ENCODE measurements at places on chromosomes 1 and 21.
A peak's percentile ranks its signal among the peaks of the same experiment; 100 is the strongest.

GRCh38 chr1:42735477-42736105 is 4.4 kb downstream of the CLDN19 start:
- DNase-seq, result no peak

DNA sequence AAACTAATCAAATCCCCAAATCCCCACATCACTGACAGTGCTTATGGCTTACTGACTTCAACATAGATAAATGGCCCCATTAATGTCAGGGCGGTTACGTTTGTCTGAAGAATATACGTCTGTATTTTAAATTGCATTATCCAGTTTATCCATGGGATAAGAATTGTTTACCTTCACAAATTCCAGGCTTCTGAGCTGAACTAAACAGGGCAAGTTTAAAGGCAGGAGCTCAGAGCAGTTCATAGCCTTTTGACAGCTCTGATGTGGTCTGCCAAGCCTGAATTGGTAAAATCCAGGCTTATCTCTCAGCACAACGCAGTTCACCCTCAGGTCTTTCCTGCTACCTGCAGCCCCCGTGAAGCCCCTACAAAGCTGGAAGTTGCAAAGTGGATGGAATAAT is 79.5 kb upstream of the GREM2 start:
- no peak for DNase-seq

DNA sequence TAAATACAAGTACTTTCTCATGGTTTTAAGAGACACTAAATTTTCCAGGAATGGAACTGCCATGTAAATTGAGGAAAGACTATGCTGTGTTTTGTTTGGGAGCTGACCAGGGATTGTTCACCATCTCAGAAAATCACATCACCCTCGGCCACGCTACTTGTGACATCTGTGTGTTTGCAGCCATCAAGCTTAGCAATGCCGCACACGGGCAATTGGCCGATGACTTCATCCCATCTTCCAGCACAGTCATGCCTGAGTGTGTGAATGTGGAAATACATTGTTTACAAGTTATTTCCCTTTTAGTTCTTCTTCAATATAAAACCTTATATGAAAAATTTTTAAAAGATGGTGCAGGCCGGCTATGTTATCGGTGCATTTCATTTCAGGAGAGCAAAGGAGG is 121.6 kb downstream of the GLIS1 start:
- peak; percentile 51 for DNase-seq

GRCh38 chr1:43842175-43842498 is 91.5 kb upstream of the ARTN start:
- no peak for DNase-seq

- DNase-seq, result no peak
Observed at GRCh38 chr1:63322944-63323864, 837 bp downstream of the FOXD3 start.

- DNase-seq, result peak; percentile 20
Observed at GRCh38 chr1:215878128-215878527, 311.0 kb downstream of the KCTD3 start.

- no peak for DNase-seq
Observed at GRCh38 chr1:18944810-18945209, 11.7 kb downstream of the IFFO2 start.

GRCh38 chr1:34794001-34794789 is 1.4 kb downstream of the GJA4 start:
- no peak for DNase-seq

DNA sequence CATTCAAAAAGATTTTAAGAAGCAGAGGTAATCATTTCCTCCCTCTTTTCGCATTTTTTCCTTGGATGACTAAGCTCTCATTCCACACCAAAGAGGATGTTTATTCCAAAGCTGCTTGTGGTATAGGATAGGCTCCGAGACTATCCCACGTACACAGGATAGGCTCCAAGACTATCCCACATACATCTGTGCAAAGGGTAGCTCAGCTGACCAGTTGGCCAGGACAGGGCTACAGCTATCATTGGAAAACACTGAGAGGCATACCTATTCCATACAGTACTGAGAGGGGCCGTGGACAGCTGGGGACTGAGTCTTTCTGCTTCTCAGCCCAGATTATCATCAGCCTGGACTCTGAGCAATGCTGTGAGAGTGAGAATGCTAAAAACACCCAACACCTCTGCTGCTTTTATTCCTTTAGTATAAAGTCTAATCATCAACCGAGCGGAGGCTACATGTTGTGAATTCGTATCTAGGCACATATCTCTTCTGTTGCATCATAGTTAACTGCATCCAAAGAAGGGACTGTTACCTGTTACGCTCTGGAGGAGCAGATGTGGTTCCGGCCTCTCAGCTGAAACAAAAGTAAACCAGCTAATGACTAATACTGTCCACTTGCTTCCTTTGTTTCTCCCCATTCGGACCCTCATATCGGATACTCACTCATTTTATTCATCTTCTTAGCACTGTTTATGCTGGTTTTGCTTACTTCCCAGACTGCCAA is 141.0 kb downstream of the TNFSF18 start:
- peak; percentile 91 for DNase-seq

DNA sequence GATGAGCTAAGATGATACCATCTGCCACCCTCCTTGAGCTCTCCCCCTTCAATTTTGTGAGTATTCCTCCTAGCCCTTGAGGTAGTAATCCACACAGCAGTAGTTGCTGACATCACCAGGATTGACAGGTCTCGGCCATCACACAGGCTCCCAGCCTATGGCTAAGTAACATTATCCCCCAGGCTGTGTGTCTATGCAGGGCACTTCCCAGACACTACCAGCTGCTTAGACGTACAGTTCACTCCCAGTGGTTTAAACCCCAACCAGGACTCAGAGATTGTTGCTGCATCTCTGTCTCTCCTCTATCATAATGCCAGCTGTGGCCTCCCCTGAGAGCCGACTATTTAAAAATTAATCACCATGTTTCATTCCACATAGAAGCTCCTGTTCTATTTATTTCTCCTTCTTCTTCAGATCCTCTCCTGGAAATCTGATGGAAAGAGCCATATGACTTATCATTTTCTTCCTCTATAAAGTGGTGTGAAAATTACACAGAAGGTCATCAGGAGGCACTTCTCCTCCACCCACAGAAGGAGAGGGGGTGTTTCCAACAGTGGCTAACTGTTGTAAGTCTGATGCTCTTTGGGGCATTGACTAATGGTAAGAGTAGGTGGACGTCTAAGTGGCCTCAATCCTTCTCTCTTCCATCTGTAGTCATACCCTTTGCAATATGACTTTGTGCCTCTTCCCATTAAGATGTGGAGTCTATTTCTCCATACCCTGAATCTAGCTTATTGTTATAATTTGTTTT is 396.3 kb downstream of the SETD4 start:
- no peak for DNase-seq

- peak; percentile 73 for DNase-seq
Observed at GRCh38 chr1:15760520-15761211, 2.1 kb downstream of the FBLIM1 start.

GRCh38 chr1:94578856-94579255 is 37.3 kb upstream of the F3 start:
- DNase-seq, result peak; percentile 48

- DNase-seq, result no peak
Observed at GRCh38 chr1:200640373-200640962, 19.9 kb upstream of the KIF14 start.

DNA sequence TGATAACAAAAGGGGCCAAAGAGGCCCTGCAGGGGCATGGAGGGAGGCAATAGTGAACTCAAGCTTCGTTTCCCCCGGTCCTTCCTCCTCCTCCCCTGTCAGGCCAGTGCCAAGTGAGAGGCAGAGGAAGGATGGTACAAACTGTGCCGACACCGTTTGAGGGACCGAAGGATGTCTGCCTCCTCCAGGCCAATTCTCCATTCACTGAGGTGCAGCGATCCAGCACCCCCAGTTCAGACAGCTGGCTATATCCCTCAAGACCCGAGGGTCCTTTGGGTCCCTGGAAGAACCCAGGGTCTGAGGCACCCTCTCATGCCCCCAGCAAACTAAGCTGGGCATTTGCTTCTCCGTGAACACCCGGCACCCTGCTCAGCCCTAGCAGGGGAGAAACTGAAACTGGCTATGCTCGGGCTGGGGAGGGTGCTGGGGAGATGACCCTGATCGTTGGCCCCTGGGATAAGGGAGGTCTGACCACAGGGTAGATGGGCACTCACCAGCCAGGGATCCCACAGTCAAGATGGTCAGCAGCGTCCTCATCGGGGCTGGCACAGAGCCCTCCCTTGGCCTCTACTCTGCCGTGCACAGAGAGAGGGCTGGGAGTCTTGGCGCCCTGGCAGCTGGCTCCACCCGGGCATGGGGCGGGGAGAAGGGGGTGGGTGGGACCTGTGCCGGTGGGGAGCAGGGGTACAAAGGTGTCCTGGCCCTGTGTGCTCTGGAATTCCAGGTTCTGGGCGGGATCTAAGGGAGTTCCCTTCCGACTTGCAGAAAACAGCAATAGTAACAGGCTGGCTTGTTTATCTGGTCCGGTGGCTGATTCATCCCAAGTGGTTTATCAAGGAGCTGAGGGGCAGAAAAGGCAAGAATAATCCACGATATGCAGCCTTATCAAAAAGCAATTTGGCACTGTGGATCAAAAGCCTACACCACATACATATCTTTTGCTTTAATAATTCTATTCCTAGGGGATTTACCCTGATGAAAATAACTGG is at the start of gene IL22RA1:
Gene IL22RA1 (minus strand): TSS at position 595 of the 989 bp plus-strand sequence. CDS start 58 bp downstream, at position 537.
- DNase-seq, result no peak

GRCh38 chr1:230401101-230401500 is 25.0 kb downstream of the PGBD5 start:
- no peak for DNase-seq

DNA sequence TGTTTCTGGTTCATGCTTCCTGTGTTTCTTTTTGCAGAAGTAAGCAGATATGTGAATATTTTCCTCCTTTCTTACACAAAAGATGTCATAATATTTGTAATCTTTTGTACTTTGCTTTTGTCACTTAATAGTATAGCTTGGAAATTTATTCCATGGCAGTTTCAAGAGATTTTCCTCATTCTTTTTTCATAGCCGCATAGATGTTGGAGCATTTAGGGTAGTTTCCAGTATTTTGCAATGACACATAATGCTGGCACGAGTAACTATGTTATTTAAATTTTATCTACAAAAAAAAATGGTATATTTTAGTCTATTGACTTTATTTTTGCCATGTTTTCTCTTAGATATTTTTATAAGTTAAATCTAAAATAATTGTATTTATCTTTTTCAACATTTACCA is 40.7 kb downstream of the AGO3 start:
- no peak for DNase-seq

GRCh38 chr1:171252482-171252881 is 4.2 kb downstream of the FMO1 start:
- DNase-seq, result no peak

GRCh38 chr1:33244809-33245186 is 11.5 kb upstream of the ZNF362 start:
- DNase-seq, result no peak

GRCh38 chr1:52571783-52572182 is 18.9 kb upstream of the TUT4 start:
- peak; percentile 16 for DNase-seq

DNA sequence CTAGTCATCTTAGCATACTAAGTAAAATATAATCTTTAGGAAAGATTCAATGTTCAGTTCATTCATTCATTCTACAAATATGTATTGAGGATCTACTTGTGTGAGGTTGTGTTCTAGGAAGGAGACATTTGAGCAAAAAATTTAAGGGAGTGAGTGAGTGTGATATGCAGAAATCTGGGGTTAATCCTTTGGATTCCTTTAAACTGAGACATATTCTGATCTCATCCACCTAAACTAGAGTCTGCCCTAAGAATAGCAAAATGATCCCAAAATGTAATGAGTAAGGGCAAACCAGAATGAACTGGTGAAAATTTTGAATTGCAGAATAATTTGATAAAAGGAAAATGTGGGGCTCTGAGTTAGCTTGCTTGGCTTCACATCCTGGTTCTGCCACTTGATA is 8.6 kb downstream of the UBE2U start:
- DNase-seq, result peak; percentile 48

DNA sequence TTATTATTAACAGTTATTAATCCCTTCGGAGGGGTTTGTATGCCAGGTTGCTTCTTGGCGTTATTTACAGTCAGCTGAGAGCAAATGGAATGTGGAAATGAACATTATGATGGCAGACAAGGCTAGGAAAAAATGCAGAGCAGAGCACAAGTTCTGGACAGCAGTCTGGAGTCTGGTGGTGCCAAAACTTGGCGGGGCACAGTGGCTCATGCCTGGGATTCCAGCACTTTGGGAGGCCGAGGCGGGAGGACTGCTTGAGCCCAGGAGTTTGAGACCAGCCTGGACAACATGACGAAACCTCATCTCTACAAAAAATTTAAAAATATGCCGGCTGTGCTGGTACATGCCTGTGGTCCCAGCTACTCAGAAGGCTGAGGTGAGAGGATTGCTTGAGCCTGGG is 67.6 kb downstream of the CDC7 start:
- no peak for DNase-seq

- no peak for DNase-seq
Observed at GRCh38 chr1:206566999-206567398, 45.3 kb downstream of the EIF2D start.

- no peak for DNase-seq
Observed at GRCh38 chr1:81126989-81127581, 673.6 kb upstream of the ADGRL2 start.

GRCh38 chr21:41664881-41665765 is 101.7 kb downstream of the RIPK4 start:
- DNase-seq, result peak; percentile 48

DNA sequence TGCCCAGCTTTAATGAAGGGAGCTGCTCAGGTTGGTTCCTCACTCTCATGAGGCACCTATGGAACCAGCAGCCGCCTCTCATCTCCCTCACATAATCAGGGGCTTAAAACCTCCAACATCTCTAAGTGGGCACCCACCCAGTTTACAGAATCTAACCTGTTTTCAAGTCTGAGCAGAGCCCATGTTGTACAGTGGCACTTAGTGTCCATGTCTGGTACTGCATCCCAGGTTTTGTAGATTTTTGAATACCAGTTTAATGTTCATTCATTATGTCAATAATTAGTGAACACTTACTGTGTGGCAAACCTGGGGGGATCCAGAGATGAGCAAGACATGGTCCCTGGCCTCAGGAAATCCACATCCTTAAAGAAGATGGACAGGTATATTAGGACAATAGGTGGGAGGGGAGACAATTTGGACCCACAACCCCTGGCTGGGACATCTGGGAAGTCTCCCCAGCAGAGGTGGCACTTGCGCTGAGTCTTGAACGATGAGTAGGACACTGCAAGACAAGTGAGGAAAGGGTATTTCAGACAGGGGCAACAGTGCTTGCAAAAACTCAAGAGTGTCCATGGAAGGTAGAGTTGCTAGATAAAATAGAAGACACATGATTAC is 83.3 kb downstream of the LACTBL1 start:
- peak; percentile 57 for DNase-seq

DNA sequence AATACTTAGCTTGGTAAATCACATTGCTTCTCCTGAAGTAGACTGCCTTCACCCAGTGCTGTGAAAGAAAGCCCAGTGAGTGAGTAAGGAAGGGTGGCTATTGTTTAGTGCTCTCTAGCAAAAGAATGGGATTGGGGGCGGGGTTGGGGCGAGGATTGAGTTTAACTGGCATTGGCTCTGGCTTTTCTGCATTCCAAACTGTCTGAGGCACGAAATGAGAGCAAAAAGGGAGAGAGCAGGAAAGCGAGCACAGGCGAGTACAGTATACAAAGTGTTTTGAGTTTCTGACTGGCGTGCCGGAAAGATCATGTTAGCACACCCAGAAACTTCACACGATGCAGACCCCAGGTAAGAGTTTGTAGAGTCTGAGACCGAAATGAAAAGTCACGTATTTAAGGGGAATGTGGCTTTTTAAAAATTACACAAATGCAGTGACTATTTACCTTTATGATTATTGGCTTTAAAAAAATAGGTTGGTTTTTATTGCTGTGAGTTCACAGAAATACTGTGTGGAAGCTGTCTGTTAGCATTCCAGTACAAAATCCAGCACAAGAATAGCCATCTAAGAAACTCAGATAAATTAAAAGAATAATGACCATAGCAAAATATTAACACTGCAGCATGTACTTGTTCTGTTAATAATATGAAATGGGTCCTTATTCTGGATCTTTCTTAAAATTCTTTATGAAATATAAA is 155.4 kb downstream of the CLEC20A start:
- peak; percentile 65 for DNase-seq

All from astrocyte of the spinal cord (primary cell).